RCC 7860 (cell line): ENCODE measurements at places on chromosomes 5 and 9.

- DNase-seq, result no peak
These were observed at the start of gene GOLGA2 for GRCh38 chr9:128275198-128276007. TSS of gene GOLGA2 (minus strand) at chr9:128276007. CDS start at chr9:128275976, 31 bp downstream.

GRCh38 chr5:102893942-102894341, 138.8 kb downstream of the PAM start:
- no peak for DNase-seq

- DNase-seq, result peak; percentile 46
These were observed 19.9 kb downstream of the GOLM1 start for GRCh38 chr9:86079421-86079831.

- DNase-seq, result no peak
These were observed 928 bp downstream of the MCTP1 start for GRCh38 chr5:95283761-95284571.

- DNase-seq, result peak; percentile 31
These were observed 569.8 kb upstream of the ADAMTS16 start for GRCh38 chr5:4570047-4570995.

DNA sequence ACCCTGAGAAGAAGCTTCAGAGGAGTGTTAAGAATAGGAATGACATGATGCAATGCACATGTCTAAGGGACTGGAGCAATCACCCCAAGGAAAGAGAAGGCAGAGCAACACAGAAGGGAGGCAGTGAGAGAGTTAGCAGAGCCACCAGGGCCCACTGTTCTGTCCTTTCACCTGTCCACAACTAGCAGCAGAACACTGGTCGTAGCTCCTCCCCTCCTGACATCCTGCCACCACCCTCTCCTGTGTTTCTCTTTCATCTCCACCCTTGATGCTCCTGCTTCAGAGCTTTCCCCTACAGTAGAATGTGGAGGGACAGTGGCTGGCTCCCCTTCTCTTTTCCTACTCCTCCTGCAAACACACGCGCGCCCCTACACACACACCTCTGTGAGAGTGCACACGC, 483.4 kb upstream of the KIF2A start:
- DNase-seq, result no peak
